Esophagus mucosa (tissue), 1 donor: ENCODE measurements at places on chromosomes 12 and 14. TPM values are rescaled to one million over a fixed set of nuclear protein-coding genes. Genes with fewer than 3 reads are reported as not detected.

- no peak for ATAC-seq
Observed at GRCh38 chr12:113071135-113072112, 14.9 kb downstream of the DTX1 start.

MYF5 gene
- total RNA-seq: not detected

- ATAC-seq: no peak
Observed at GRCh38 chr12:130362060-130362459, 24.4 kb downstream of the PIWIL1 start.

LRRK2 gene
- total RNA-seq: 14.6 TPM

OR4N2 gene
- total RNA-seq: not detected

DNA sequence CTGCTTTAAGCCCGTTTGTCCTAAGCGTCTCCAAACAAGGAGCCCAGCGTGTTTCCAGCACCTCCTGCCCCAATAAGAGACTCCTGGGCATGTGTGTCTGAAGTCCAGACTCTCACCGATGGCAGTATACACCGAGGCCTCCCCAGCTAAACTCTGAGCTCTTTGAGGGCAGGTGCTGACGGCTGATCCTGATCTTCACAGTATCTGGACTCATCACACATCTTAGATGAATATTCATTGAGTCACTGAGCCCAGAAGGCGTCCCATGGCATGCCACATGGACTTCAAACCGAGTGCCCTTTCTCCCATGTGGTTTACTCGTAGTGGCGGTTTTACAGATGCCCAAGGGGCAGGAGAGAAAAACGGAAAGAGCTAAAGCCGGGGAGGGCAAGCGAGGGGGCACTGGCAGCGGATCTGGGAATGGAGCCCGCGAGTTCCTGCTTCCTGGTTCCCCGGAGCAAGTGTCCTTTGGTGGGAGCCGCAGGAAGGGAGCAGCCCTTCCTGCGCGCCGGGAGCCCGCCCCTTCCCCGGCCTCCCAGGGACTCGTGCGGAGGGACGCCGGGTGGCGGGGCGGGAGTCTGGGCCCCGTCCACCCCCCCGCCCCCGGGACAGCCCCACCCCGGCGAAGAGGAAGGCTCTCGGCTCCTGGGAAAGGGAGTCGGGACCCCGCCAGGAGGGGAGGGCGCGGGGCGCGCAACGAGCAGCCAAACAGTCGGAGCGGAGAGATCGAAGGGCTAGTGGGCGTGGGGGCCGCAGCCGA is 585 bp upstream of the TEAD4 start:
- ATAC-seq: peak; percentile 64

DNA sequence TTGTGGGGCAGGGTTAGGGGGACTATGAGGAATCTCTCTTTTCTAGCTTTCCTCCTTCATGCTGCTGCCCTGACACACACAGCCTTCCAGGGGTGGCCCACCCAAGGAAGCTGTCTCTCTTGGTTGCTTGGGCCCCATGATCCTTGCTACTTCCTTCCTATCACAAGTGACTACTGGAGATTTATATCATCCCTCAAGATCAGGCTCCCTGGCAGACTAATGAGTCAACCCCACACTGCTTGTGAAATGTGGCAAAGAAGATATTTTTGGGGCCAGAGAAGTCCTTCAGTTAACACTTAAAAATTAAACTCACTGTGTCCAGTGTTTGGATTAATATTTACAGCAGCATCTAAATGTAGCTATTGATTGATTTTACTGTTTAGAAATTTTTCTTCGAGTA is 1.5 kb downstream of the OR4E1 start:
- ATAC-seq: no peak

GRCh38 chr12:75047885-75048525 is 161.6 kb downstream of the KCNC2 start:
- no peak for ATAC-seq

DNA sequence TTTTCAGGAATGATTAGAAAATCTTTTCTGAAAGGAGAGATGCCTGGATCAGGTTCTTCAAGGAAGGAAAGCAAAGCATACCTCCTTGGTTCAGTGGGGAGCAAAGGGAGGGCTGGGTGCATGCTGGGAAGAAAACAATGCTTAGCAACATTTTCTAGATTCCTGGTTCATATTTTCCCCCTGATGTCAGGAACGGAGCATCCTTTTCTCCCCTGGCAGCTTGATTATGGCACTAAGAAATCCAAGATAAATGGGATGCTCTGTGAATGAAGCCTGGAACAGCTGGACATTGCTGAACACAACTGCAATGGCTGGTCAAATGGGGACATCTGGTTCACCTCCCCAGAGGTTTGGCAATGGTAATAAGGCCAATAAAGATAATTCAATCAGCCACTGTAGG is 50.9 kb downstream of the KCNA5 start:
- ATAC-seq: no peak

PPFIBP1 gene
- 57.3 TPM for total RNA-seq

TCL1B gene
- total RNA-seq: not detected

ZFP36L1 gene
- 151 TPM for total RNA-seq

GRCh38 chr14:90820958-90821357 is 4.7 kb upstream of the TTC7B start:
- peak; percentile 87 for ATAC-seq

DNA sequence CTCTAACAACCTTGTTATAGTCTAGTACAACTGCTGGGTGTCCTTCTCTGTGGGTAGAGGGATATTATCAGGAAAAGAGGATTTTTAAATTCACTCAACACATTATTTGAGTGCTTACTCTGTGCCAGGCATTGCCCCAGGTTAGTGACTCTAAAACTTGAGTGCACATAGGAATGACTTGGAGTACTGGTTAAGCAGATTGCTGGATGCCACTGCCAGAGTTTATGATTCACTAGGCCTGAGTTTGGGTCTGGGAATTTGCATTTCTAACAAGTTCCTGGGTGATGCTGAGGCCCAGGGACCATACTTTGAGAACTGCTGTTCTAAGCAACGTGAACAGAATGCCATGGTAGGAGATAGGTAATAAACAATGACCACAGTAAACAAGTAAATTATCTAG is 96.6 kb downstream of the CFAP54 start:
- no peak for ATAC-seq

DNA sequence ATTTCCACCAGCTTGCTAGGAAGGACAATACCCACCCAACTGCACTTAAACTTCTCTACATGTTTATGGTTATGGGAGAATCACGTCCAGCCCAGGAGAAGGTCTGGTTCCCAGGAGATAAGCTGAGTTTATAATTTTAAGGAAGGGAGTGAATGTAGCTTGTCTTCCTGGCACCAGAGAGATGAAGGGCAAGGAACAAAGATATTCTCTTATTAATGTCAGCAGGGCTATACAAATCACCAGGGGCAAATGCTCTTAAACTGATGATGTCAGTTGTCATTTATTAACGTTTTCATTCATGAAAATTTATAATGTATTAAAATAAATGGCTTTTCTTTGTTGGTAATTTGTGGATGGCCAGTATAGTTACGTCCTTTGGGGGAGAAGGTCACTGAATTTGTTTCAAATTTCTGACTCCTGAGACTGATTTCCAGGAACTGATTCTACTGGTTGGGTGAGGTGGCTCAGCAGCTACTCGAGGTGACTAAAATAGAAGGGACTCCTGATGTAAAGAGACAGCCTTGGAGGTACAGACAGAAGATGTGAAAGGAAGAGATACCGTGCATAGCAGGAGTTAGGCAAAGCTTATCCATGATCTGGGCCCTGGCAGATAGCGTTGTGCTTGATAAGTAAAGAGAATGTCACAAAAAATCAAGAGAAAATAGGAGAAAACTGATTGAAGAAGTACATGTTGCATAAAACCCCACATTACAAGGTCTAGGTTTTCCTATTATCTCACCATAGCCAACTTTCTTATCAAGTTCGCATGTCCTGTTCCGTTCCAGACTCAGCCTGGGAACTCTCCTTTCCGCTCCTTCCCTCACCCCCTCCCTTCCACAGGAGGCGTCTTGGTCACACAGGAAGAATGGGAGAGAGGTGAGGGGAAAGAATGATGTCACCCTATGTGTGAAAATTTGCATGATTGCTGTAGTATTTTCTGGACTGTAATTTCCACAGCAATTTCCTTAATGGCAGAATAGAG is 367.1 kb upstream of the FAR2 start:
- ATAC-seq: no peak

ASPG gene
- 59.2 TPM for total RNA-seq

DEGS2 gene
- 51.5 TPM for total RNA-seq

DNA sequence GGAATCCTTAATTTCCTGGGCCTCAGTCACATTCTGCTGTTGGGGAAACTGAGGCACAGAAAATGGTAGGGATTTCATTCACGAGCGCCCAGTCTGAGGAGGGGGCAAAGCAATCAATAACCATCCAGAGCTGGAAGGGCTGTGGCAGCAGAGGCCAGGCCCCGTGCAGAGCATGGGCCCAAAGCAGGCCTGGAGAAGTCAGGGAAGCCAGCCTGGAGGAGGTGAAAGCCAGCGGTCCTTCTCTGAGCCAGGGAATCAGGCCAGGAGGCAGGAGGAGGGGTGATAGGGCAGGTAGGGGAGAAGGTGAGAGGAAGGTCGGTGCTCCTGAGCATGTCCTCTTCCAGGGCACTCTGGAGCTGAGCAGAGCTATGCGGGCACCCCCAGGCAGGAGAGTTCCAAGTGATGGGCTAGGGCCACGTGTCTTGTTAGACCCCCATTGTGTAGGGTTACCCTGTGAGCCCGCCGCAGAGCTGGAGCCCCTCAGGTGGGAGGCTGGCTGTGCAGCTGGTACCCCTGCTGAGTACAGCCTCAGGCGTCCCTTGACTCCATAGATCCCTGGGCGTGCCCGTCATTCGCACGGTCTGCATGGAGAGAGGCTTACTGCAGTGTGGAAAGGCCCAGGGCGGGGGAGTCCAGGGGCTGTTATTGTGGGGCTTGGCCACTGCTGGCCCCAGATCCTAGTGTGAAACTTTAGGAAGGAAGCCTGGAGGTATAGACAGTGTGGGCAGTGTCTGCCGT is 4.8 kb downstream of the TNFAIP2 start:
- peak; percentile 3 for ATAC-seq

- peak; percentile 78 for ATAC-seq
Observed at GRCh38 chr12:18546399-18546798, 191.4 kb downstream of the PLCZ1 start.

- ATAC-seq: no peak
Observed at GRCh38 chr12:105552056-105552455, 221.6 kb downstream of the C12orf75 start.

GRCh38 chr12:33708935-33709334 is 269.3 kb upstream of the SYT10 start:
- no peak for ATAC-seq

- no peak for ATAC-seq
Observed at GRCh38 chr14:96089401-96089800, 50.2 kb downstream of the C14orf132 start.

TAS2R50 gene
- 0.68 TPM for total RNA-seq

- ATAC-seq: peak; percentile 8
Observed at GRCh38 chr14:69672356-69672755, 61.0 kb downstream of the SUSD6 start.

DNA sequence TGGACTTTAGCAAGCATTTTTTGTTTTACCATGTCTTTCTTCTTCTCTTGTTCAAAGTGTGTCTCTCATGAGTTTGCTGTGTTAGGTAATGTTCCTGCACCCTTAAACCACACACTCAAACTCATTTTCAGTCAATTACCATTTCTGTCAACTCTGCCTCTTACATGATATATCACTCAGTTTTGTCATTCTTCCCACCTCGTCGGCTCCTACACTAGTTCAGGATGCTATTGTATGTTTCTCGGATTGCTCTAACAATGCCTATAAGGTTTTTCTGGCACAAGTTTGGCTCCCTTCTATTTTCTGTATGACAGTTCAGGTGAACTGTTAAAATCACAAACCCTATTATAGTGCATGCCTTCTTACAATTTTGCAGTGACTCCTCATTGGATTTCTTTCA is 260.8 kb upstream of the NAV3 start:
- ATAC-seq: no peak

DNA sequence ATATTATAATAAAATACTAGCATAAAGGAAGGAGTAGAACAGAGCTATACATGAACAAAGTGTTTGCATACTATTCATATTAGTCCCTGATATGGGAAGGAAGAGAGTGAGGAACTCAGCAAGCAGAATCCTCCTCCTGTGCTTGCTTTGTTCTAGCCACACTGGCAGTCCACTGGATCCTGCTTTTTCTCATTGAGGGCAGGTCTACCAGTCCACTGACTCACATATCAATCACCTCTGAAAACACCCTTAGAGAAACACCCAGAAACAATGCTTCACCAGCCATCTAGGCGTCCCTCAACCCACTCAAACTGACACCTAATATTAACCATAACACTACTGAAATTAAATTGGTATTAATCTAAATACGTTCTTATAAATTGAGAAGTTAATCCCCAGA is 1861.7 kb upstream of the SEL1L start:
- no peak for ATAC-seq

DNA sequence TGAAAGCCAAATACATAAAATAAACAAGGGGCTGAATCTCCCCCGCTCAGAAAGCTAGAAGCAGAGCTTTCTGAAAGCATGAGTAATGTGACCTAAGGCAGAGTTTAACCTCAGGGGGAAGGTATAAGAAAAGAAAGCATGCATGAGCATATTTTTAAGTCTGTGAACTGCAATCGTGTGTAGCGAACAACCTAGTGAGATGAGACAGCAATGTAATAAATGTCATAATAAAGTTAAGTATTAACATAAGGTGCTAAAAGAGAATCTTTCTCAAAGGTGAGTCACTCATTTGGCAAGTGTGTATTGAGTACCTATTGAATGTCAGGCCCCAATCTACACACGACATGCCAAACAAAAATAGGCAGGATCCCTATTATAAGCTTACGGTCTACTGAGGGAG is 14.2 kb upstream of the WDR20 start:
- peak; percentile 77 for ATAC-seq

LETMD1 gene
- 32.8 TPM for total RNA-seq
